Activated CD4-positive, alpha-beta T cell treated with anti-CD3 and anti-CD28 coated beads, Interleukin-10, Interleukin-2, amounts not matched to agents 100 ng/mL and 50 ng/mL, durations not matched to agents 16 hours and 8 hours (primary cell): ENCODE measurements at places on chromosomes 6 and 20.

DNA sequence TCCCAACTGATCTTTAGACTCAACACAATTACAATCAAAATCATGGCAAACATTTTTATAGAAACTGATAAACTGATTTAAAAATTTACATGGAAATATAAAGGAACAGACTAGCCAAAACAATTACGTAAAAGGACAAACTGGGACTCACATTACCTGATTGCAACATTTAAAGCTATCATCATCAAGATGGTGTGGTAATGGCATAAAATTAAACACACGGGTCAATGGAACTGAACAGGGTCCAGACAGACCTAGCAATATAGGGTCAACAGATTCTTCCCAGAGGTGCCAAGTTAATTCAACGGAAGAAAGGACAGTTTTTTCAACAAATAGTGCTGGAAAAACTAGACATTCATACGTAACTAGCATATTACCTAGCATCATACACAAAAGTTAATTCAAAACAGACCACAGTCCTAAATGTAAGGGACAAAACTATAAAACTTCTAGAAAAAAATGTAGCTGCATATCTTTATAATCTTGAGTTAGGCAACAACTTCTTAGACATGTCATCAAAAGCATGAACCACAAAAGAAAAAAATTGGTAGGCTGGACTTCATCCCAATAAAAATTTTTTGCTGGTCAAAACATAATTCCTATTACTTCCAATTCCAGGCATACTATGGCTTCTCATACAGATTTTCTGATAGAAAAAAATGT lies 147.4 kb upstream of the BEND6 start:
- DNase-seq = no peak

DNA sequence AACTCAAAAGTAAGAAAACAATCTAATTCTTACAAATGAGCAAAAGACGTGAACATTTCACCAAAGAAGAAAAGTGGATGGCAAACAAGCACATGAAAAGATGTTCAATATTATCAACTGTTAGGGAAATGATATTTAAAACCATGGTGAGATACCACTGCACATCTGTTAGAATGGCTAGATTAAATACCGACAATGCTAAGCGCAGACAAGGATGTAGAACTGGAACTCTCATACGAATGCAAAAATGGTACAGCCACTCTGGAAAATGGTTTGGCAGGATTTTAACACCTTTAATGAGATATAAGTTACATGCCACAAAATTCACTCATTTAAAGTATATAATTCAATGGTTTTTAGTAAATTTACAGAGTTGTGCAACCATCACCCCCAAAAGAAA lies 44.6 kb upstream of the NFATC2 start:
- no peak for DNase-seq

- no peak for DNase-seq
Measured at GRCh38 chr20:49775229-49775693, 37.4 kb upstream of the SLC9A8 start.

GRCh38 chr20:62332421-62332820 lies 29.6 kb downstream of the ADRM1 start:
- no peak for DNase-seq

GRCh38 chr6:89434954-89435353 lies 2.0 kb downstream of the ANKRD6 start:
- DNase-seq = no peak

DNA sequence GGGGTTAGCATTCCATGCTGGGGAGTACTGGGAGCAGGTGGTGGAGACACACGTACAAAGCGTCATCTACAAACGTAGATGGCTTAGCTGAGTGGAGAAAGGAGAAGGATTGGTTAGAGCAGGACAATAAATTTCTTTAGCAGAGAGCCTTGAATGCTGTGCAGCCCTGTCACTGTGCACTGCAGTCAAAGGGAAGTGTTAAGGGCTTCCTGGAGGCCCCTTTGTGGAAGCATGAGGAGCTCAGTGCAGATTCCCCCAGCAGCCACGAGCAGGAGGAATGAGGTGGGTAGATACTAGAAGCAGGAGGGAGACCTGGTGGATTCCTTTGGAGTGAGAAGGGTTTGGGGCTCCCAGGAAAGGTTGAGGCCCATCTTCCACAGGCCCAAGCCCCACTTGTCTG lies 6.1 kb upstream of the TREML4 start:
- no peak for DNase-seq

GRCh38 chr20:63344616-63345327 lies 16.4 kb downstream of the CHRNA4 start:
- DNase-seq = no peak
